NCI-H2171 (cell line): ENCODE measurements at places on chromosomes 7 and 10.
A peak's percentile ranks its signal among the peaks of the same experiment; 100 is the strongest.

DNA sequence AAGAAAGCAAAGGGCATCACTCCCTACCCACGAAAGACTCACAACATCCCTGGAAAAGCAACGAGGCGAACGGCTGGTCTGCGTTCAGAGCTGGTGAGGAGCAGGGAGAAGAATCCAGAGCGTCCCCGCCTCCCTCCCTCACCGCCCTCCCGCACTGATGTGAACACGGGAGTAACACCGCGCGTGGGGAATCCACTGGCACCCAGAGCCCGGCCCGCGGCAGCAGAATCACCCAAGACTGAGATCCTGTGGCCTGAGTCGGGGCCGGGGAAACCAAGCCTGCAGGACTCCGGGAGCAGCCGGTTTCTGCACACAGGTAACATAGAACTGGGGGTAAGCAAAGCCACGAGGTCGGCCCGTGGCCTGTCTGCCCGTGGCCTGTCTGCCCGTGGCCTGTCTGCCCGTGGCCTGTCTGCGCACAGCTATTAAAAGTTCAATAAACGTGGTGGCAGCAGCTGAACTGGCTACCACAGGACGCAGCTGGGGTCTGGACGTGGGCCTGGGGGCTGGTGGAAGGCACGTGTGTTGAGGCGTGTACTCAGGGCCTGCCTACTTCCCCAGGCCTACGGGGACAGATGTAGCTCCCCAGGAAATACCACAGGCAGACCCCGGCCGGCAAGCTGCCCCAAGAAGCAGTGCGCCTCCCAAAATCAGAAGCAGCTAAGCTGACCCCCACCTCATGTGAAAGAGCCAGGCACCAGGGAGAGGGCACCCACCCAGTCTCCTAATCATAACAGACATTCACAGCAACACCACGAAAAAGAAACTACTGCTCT lies 23.0 kb downstream of the DIP2C start:
- no peak for DNase-seq

- DNase-seq, result no peak
These were observed 12.5 kb upstream of the TMEM72 start for GRCh38 chr10:44898665-44899064.

GRCh38 chr10:62057850-62058249 lies 156.4 kb downstream of the ARID5B start:
- no peak for DNase-seq

- no peak for DNase-seq
These were observed 70.0 kb downstream of the AFAP1L2 start for GRCh38 chr10:114334301-114334700.

DNA sequence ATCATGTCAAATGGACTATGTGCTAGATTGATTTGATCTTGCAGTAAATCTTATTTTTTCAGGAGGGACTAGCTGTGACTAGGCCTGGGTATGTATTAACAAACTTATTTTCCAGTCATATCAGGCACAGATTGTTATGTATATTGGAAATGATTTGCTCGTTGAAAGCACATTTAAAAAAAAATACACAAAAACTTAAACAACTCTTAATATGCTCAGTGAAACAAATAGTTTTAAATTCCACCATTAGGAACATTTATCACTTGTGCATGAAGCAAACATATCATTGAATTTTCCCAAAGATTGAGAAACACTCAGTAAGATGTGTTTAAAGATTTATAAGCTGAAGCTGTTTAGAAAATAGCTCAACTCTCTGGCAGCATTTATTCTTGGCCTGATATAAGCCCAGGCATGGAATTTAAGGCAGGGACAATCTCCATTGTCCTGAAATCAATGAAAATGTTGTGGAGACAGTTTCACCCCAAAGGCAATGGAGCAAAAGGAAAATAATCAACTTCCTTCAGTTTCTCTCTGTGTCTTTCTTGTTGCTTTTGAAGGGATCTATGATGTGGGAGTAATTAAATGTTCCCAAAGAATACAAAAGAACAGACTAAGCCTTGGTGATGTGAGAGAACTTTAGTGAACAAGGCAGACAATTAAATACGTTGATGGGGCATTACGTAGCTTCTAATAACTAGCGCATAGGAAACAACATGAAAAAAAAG lies 250.3 kb downstream of the GPR37 start:
- no peak for DNase-seq

DNA sequence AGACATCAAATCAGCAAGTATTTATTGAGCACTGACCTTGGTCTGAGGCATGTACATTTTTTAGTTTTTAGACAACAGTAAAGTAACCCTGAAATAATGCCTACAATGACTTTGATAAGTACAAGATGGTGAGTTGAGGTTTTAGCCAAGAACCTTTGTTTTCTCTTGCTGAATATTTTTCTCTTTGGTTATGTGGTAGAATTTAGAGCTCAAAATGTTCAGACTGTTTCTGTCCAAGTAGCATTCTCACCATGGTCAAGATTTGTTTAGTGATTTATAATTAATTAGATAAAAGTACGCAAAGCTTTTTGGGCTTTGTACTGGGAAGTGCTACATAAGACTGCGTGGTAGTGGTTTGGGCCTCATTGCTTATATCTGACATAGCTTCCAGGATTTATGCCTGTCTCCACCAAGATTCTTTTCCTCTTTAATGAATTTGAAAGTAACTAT lies 102.4 kb downstream of the KAT6B start:
- no peak for DNase-seq

DNA sequence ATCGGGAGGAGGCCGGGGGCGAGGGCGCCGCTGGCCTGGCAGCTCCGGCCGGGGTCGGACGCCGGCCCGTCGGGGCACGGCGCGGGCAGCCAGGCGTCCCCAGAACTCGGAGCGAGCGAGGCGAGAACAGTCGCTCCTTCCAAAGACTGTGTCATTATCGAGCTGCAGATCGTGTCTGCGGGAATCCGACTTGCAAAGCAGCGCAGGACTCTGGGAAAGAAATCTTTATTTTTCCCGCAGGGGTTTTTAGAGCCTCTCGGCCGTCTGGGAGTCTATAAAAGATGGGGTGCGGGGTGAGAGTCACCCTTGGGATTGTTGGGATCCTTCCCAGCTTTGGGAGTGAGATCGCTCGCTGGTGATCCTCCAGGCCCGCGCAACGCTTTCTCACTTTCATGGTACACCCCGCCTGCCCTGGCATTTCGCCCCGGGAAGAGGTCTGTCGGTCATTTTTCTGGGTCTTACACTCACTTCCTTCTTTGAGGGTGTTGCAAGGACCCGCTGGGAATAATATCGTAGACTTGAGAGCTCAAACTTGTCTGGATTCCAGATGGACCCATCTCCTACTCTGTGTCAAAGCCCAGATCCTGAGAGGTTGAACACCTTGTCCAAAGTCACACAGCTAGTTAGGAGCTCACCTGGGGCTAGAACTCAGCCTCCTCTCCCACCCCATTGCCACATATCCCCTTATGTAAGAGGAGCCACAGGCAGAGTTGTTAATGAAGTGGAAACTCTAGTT lies 1.0 kb downstream of the UBTD1 start:
- DNase-seq, result no peak

DNA sequence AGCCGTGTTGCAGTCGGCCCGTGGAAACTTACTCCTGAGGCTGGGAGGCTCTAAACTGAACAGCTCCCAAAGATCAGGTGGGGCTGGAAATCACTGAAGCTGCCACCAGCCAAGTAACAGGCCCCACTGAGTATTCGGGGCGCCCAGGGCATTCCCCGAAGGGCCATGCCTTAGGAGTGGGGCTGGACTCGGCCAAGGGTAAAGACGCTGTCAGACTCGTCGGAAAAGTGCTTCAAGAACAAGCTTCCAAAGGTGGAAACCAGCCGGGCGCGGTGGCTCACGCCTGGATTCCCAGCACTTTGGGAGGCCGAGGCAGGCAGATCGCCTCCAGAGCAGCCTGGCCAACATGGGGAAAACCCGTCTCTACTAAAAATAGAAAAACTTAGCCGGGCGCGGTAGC lies 102.8 kb downstream of the GALNT11 start:
- DNase-seq, result no peak

- no peak for DNase-seq
These were observed 44.1 kb downstream of the ANTXRL start for GRCh38 chr10:46330894-46331293.

DNA sequence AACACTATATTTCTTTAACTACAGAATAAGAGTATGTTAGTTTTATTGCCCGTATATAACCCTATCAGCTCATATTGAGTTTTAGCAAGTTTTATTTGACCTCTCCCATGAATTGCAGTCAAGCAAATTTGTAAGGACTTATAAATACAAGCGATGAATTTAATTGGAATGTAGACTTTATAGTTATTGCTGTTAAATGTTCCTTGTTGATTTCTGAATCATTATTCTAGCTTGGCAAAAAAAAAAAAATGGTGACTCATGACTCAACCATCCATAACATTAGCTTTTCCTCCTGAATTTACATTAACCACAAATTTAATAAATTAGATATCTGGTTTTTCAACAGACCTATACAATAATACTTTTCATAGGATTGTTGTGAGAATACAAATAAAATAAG lies 334.0 kb upstream of the LRRTM3 start:
- no peak for DNase-seq

GRCh38 chr7:66732439-66732838 lies 8.1 kb upstream of the RABGEF1 start:
- no peak for DNase-seq

- no peak for DNase-seq
These were observed 51.2 kb downstream of the TEX36 start for GRCh38 chr10:125631806-125632205.

- DNase-seq, result no peak
These were observed 13.1 kb downstream of the CC2D2B start for GRCh38 chr10:95920798-95921426.

- DNase-seq, result no peak
These were observed 87.4 kb downstream of the BUB3 start for GRCh38 chr10:123241391-123242141.

- peak; percentile 22 for DNase-seq
These were observed 62.9 kb upstream of the FAM171A1 start for GRCh38 chr10:15433850-15434537.

- peak; percentile 22 for DNase-seq
These were observed 147.7 kb upstream of the BMPER start for GRCh38 chr7:33757563-33758165.

DNA sequence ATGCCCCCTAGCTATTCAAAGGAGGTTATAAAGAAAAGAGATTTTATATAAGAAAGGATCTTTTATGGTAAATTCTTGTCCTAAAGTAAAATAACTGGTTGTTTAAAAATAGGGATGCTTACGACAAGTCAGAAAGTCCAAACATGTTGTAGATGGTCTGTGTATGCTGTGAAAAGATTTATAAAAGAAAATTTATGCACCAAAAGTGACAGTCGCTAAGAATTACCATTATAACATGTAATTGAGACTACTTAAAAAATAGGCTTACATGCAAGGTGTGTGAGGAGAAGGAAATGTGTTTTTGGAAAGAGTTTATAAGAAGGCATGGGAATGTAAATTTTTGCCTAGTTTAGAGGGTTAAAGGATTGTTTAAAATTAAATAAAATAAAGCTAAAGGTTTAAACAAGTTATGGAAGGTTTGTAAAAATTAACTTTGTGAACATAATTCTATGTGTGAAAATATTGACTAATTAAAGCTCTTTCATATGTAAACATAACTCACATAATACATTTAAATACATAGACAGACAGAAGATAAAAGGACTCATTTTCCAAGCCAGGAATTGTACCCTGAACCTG lies 118.5 kb downstream of the LYZL1 start:
- DNase-seq, result no peak

GRCh38 chr7:138898255-138898654 lies 82.9 kb downstream of the KIAA1549 start:
- no peak for DNase-seq

DNA sequence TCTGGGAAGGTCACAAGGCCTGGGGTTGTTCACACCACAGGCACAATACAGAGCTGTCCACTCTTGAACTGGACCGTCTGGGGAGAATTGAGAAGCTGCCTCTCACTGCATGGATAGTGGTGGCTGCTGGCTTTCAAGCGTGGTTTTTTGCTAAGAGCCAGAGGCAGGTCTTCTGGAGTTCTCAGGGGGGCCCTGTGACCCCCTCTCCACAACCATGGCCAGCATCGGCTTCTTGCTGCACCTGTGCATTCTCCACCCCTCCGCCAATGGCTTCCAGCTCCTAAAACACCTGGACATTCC lies 140.3 kb downstream of the ADCY1 start:
- DNase-seq, result no peak

DNA sequence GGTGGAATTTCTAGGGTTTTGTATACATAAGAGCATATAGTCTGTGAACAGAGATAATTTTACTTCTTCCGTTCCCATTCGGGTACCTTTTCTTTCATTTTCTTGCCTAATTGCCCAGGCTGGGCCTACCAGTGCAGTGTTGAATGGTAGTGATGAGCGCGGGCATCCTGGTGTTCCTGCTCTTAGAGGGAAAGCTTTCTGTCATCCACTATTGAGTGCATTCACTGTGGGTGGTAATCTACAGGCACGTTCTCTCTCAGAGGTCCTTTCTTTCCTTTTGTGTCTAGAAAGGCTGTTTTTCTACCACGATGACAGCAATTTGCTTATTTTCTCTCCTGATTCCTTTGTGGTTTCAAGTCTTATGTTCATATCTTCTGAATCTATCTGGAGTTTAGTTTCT lies 65.0 kb downstream of the INPP5A start:
- DNase-seq, result no peak
